NCI-H146 (cell line): ENCODE measurements at places on chromosomes 4 and X.
A peak's percentile ranks its signal among the peaks of the same experiment; 100 is the strongest.

GRCh38 chrX:6968231-6968630, 179.3 kb upstream of the STS start:
- DNase-seq = no peak

DNA sequence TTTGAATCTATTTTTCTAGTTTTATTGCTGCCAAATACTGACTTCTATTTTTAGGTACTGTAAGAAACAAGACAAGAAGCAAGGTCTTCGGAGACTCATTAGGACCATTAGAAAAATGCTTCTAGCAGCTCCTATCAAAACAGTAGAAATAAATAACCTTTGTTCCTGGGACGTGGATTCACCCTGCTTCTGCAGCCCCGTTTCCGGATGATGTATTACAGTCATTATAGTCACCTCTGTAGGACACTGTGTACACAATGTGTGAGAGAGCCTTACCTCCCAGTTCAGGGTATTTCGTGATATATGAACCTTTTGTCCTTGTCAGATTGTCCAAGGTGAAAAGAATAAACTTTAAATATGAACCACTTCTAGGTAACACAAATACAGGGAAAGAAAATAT, 484.0 kb upstream of the TECRL start:
- DNase-seq = peak; percentile 6

GRCh38 chr4:48224606-48225005, 45.0 kb downstream of the TEC start:
- DNase-seq = no peak

DNA sequence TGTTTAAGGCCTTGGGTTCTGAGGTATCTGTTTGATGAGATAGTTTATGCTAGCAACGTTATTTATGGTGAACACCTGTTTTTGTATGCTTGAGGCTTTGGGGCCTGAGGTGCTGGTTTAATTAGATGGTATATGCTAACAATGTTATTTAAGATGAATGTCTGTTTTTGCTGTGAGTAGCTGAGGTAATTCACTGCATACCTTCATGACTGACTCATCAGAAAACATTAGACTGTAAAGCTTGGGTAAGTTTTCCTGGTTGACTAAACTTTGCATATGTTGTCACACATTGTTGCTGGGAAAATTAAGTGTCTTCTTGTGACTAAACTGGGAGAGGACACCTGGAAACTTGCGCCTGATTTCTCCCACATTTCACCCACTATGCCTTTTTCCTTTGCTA, 1026.6 kb downstream of the RAPGEF2 start:
- no peak for DNase-seq

DNA sequence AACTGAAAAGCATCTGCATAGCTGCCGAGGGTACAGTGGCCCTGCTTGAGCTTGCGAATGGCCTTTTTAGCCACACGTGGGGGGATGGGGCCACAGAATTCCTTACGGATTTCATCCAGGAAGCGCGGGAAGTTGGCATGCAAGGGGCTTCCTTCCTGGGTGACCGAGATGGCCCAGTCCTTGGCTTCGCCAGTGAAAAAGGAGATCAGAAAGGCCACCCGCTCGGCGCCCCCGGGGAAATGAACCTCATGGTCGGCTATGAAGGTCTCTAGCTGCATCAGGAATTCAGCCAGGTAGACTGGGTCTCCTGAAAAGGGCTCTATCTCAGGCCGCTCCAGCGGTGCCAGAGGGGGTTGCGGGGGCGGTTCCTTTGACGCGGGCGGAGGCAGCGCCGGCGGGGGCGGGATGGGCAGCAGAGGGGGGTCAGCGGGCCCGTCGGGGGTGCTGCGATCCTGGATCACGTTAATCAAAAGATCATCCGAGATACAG, 909 bp downstream of the RTL5 start:
- DNase-seq = no peak

DNA sequence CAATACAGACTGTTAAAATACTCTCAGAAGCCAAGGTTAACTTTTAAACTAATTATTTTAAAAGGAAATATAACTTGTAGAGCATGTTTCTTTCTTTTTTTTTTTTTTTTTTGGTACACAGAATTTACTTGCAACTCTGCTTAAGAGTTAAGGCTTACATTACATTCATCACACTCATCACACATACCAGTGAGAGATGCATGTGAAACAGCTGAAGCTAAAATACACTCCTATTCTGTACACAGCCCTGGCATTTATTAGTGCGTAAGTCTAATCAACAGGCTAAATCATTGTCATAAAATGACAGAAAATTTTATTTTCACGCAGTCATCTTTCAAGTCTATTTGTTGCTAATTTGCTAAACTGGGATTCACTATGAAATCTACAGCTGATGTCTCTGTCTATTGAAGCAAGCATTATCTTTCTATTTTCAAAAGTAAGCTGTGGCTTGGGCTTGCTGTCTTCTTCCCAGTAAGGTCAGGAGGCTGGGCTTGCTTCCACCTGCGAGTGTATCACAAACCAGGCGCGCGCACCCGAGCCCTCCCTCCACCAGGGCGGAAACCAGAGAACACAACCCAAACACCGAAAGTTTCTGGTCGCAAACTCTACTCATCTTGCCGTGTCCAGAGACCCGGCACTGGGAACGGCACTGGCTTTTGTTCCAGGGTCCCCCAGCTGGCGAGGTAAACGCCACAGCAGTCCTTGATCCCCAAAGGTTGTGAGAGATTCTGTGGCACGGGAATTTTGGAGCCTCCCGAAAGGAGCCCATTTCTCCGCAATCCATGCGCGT, 3.9 kb downstream of the MAML3 start:
- DNase-seq = peak; percentile 82

GRCh38 chr4:174262624-174263444, 20.6 kb downstream of the FBXO8 start:
- peak; percentile 43 for DNase-seq

DNA sequence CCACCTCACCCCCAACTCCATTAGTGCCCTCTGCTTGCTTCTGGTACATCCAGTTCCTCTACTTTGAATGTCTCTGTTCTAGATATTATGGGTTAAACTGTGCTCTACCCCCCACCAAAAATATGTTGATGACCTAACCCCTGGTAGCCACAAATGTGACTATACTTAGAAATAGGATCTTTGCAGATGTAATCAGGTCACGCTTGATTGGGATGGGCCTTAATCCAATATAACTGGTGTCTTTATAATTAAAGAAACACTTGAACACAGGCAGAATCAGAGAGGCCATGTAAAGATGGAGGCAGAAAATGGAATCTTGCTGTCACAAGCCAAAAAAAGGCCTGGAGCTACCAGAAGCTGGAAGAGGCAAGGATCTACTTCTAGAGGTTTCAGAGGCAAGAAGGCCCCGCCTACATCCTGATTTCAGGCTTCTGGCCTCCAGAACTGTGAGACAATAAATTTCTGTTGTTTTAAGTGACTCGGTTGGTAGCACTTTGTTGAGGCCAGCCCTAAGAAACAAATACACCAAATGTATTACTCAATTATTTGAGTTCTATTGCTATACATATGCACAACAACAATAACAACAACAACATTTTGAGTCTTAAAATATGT, 220.0 kb downstream of the PPP3CA start:
- DNase-seq = no peak

DNA sequence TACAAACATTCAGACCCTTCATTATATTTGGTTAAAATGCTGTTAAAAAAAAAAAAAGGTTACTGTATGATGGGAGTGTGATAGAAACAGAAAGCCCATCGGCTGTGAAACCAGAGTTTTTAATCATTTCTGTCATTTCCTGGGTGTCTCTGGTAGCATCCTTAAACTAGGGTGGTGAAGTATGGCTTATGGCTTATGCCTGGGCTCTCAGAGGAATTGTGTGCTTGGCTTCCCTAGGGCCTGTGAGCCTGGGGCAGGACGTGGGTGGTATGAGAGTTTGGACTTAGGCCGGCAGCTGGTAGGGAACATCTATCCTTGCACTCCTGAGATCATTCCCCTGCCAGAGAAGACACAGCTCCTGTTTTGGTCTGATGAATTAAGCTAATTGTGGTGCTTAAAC, 52.2 kb downstream of the DCUN1D4 start:
- no peak for DNase-seq

GRCh38 chr4:3660928-3661515, 105.2 kb upstream of the ADRA2C start:
- no peak for DNase-seq
